ENCODE measurements at places on chromosomes 12 and 14.

- no peak for DNase-seq
These were observed 42.3 kb upstream of the EPS8 start for GRCh38 chr12:15831315-15831978.

GRCh38 chr12:117148642-117149041 is 41.6 kb downstream of the FBXO21 start:
- DNase-seq = no peak

DNA sequence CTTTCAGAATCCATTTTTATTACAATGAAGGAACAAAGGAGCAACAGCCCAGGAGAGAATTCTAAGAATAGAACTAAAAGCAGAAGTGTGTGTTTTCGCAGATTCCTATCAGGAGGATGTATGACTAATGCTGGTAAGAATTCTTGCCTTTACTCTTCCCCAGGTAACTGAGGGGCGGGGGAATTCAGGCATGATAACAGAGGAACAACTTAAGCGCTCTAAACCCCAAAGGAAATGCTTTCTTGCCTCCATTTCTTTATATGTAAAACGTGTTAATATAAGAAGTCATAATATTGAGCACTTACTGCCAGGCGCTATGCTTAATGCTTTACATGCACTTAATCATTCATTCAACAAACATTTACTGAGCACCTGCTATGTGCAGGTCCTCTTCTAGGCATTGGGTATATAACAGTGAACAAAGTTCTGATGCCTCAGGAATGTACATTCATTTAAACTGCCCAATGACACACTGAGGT is 4.5 kb downstream of the HCAR1 start:
- DNase-seq = peak; percentile 89

- DNase-seq = no peak
These were observed 19.9 kb downstream of the CLEC6A start for GRCh38 chr12:8475508-8476203.

GRCh38 chr12:24661657-24662096 is 287.2 kb downstream of the BCAT1 start:
- no peak for DNase-seq

Data from KBM-7 (cell line).